Fibroblast of upper back skin (primary cell): ENCODE measurements at places on chromosomes 1 and 21.

DNA sequence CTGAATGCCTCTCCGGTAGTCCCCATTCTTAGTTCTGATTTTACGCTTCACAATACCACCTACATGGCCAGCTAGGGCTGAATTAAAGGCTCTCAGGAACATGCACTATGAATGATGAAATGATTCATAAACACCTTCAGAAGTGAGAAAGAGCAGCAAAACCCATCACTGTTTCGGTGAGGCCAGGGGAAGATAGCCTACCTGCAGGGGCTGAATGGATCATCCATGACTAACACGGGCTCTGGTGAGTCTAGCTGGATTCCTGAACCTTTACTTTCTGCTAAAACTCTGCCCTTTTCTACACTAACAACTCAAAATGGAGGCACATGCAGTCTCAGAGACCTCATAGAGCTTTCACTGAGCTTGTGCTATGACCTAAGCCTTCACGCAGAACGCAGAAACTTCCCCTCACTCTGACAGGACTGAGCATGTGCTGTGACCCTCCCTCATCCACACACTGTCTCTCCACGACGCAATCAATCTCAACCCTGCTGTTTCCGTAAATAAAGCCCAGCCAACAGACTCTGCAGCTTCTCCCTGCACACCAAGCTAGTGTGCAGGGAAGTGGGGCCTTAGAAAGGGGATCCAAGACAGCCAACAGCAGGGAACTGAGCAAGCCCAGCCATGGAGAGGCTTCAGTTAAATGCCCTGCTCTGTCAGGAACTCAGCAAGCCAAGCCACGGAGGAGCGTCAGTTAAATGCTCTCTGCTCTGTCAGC is 207.8 kb downstream of the SLC45A1 start:
- peak; percentile 94 for DNase-seq

DNA sequence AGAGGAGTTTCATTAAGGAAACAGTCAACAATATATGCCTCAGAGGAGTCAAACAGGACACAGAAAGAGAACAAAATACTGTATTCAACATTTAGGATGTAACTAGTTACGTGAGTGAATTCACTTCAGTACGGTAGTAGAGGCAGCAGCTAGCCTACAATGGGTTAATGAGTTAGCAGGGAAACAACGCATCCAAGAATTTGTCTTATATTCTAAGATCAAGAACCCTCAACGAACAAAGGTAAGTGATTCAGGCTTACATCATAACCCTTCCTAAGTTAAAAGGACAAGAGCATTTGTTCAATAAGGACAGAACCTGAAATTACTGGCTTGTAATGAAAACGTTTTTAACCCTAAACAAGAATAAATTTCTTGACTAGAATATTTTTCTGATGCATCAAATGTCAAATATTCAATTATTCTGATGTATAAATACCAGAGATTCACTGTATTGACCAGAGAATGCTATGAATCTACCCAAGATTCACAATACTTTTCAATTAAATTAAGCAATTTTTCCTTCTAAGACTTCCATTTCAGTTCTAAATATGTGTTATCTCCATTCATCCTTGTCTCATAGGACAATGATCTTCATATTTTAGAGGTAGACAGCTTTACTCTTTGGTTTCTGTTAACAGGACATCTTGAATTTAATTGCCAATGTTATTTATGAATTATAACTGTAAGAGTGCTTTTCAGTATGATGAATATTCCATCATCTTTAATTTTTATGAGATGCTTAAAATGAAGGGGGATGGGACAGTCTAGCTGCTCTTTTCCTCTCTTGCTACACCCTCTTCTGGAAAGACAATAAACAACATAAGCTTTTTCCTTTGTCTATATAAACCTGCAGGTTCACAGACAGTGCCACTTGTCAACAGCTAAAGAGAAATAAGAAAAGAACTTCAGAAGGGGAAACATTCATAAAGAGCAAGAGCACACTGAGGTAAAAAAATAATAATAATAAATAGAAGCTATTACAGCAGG is 209.5 kb downstream of the SMYD3 start:
- no peak for DNase-seq

DNA sequence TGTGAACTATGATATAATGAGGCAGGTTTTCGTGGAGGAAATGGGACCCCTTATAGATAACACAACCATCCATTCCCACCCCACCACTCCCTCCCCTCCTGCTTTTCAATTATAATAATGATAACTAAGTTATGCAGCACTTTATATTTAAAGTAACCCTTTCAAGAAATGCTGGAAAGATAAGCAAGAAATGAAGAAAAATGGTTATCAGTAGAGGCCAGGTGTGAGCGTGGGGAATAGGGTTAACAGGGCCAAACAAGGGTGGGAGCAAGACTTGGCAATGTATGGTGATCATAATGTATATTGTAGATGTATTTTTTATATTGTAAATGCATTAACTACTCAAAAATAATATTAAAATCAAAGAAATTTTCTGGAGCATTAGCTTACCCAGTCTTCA is 133.4 kb downstream of the PBX1 start:
- DNase-seq: no peak

GRCh38 chr1:192702212-192702902 is 66.4 kb downstream of the RGS13 start:
- peak; percentile 60 for DNase-seq

DNA sequence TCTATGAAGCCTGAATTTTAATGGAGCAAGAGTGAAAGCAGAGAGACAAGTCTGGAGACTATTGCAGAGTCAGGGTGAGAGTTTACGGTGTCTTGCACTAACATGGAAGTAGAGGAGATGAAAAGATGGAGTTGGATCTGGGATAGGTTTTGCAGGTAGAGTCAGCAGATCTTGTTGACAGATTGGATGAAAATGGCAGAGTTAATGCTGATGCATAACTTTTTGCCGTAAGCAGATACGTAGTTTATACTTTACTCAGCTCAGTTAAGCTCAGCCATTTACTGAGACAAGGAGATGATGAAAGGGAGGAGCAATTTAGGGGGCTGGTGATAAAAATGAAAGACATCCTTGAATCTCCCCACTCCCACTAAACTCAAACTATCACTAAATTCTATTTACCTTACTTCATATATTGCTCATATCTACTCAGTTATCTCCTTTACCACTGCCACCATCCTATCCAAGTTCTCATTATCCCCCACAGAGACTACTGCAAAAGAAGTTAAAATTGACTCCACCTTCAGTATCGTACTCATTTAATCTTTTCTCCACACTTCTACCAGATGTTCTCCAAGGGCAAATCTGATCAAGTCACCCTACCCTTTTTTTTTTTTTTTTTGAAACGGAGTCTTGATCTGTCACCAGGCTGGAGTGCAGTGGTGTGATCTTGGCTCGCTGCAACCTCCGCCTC is 13.8 kb downstream of the C1orf185 start:
- DNase-seq: no peak

GRCh38 chr1:23037081-23037740 is 17.9 kb downstream of the KDM1A start:
- DNase-seq: no peak

DNA sequence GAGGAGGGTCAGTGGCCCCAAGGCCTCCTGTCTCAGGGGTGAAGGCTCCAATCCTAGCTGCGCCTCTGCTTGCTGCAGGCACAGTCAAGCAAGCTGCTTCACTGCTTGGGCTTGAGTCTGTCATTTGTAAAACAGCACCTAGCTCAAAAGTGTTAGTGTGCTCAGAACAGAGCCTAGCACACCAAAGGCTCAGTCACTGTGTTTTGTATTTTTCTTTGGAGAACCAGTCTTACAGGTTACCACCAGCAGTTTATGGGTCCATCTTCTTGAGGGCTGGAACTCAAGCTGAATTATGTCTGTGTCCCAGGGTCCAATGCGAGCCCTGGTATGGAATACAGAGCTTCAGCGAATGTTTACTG is 113.6 kb downstream of the DMRTB1 start:
- no peak for DNase-seq

GRCh38 chr1:194378517-194378916 is 1192.1 kb upstream of the B3GALT2 start:
- peak; percentile 2 for DNase-seq

- DNase-seq: no peak
These were observed 107.1 kb upstream of the PAXBP1 start for GRCh38 chr21:32878661-32879060.
